GM04504 (cell line): ENCODE measurements at places on chromosomes 5 and 9.

DNA sequence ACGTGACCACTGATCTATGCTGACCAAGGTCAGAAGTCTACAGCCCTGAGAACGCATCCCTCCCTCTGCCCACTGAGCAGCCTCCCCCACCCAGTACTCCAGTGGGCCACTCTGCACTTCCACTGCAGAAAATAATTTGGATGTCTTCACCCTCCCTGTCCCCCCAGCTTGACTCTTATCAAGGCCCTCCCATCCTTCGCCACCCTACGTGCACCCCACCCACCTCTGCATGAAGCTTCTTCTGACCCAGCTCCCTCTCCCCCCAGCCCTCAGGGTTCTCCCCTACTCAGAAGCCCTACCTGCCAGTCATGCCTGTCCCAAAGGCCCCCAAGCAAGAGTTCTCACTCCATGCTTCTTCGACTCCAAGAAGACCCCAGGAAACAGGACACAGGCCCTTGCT lies 138.5 kb upstream of the FSTL4 start:
- no peak for DNase-seq

DNA sequence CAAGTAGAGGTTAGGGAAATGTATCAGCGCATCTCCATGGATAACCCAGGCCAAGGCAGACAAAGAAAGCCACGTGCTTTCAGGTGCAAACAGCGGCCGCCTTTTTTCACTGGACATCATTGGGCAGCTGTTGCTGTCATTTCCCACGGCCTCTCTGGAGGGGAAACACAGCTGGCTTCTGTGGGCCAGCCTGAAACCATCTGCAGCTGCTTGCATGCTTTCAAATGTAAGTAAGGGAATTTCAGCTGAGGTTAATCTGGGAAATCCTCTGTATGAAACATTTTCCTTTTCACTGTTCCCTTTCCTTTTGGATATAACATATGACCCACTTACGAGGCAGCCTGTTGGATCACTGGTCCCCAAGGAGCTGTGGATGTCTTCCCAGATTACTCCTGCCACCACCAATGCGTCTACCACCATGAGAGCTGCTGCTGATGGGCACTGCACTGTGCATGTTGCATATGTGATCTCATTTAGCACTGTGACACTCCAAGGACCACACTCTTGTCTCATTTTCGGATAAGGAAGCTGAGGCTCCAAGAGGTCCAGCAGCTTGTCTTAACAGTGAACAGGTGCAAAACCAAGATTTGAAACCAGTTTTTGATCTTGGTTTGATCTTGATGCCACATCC lies 106.3 kb downstream of the C9orf152 start:
- DNase-seq, result no peak

DNA sequence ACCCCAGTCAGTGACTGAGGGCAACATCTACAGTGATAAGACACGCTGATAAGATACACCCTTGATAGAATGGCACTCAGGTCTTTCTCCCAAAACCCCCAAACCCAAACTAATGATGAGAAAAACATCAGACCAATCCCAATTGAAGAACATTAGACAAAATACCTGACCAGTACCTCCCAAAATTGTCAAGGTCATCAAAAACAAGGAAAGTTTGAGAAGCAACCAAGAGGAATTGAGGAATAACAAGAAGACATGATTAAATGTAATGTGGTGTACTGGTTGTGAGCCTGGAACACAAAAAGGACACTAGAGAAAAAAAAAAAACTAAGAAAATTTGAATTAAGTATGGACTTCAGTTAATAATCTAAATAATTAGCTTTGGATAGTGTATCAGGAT lies 222.8 kb downstream of the GAS1 start:
- no peak for DNase-seq

DNA sequence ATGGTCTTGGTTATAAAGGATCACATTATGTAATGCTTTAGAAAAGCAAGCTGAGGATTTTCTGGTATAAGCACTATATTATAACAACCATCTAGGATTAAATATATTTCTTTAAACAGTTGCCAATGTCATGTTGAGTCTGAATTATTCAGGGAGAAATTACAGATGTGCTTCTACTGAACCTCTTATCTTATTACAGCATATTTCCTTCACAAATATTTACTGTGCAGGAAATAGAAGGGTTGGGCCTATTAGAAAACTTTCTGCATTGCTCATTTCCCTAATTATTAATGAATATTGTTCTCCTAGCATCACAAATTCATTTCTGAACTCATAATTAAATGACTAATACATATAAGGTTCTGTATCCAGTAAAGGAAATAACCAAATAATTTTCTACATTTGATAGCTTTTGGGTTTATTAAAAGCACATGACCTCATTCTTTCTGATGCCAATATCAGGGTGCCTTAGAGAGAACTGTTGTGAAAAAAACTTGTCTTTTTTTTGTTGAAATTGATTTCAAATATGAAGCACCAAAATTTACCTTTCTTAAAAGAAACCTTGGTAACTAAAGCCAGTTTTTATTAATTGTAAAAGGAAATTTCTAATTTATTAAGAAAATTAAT lies 476.8 kb upstream of the PTGER4 start:
- no peak for DNase-seq

DNA sequence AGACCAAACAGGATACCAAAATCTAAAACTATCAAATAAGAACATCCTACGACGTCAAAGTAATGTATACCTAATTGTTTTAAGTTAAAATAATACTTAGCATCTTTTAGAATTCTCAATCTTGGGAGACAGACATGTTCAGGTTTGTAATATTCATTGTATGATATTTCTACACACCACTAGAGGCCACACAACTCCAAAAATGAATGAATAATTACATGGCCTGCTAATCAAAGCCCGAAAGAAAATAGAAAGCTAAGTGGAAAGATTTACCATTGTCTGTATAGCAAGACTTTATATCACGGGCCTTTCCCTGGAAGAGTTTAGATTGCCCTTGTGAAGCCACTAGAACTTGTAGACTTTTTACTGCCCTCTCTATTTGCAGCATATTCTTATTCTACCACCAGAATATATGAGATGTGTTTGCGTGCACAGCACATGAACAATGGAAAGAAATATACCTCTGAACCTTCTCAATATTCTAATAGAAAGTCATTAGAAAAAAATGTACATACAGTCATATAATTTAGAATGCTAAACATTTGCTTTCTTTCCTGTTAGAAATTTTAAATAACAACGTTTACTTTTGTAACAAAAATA lies 380.1 kb upstream of the NUDT12 start:
- DNase-seq, result no peak

GRCh38 chr9:133433351-133433843 lies 11.2 kb downstream of the ADAMTS13 start:
- DNase-seq, result no peak

DNA sequence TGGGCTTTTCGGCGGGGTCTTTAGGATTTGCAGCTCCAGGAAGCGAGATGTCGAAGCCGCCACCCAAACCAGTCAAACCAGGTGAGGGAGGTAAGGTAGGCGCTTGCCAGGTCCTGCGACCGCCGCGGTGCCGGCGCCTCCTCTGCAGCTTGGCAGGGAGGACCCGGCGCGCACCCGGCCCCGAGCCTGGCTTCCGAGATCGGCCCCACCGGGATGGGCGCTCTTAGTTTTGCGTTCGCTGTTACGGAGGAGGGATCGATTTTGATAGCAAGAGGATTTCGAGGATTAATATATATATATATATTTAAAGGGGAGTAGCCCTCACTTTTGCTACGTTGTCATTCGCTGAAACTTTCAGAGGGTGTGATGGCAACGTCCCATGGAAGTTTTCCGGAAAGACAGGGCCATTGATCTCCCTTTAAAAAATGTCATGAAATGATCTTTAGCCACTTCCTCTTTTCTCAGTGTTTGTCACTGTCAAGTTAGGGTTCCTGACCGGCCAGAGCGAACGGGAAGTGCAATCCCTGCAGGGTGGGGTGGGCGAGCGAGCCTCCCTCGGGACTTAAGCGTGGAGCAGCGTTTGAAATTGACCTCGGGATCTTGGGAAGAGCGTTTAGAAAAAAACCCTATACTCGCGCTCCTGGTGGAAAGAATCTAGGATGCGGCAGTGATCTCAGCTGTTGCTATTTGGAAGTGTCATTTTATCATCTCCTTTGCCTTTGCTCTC lies 495 bp downstream of the OSTF1 start:
- no peak for DNase-seq

DNA sequence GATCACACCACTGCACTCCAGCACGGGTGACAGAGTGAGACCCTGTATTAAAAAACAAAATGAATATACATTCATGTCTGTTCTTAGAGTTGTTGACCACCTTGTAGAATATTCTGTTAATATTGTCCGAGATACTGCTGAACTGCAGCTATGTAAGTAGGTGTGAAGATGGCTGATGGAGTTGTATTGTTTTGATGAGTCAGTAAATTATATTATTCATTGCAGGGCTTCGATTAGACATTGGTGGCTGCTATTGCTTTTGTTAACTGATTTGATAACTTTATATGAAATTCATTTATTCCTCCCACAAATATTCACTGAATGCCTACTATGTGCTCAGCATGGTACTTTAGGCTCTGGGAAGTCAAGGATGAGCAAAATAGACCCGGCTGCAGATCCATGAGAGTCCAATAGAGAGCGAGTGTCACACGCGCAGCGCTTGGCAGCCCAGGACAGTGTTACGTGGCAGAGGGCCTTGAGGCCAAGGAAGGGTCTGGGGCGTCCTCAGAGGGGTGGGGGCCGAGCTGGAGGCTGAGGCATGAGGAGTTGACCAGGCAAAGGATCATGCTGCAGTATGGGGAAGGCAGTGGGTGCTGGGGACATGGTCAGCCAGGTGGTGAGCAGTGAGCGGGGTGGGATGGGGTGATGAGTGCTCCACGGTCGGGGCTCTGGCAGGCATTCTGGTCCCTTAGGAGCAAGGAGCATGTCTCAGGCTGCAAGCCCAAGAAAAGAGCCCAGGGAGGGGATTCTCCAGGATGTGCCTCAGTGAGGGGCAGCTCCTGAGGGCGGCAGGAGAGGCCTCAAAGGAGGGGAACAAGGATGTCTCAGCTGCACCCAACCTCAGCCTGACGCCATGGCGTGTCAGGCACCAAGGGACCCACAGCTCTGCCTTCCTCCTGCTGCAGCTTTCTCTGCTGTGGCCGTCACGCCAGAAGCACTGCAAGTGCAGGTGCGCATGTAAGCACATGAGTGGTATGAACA lies 243.5 kb downstream of the GADD45G start:
- DNase-seq, result no peak

- no peak for DNase-seq
Measured at GRCh38 chr9:35829764-35830096, 702 bp downstream of the TMEM8B start.

- DNase-seq, result peak; percentile 78
Measured at GRCh38 chr5:157516006-157516405, 56.0 kb downstream of the NIPAL4 start.

GRCh38 chr5:133780619-133781280 lies 168.4 kb upstream of the FSTL4 start:
- DNase-seq, result no peak

DNA sequence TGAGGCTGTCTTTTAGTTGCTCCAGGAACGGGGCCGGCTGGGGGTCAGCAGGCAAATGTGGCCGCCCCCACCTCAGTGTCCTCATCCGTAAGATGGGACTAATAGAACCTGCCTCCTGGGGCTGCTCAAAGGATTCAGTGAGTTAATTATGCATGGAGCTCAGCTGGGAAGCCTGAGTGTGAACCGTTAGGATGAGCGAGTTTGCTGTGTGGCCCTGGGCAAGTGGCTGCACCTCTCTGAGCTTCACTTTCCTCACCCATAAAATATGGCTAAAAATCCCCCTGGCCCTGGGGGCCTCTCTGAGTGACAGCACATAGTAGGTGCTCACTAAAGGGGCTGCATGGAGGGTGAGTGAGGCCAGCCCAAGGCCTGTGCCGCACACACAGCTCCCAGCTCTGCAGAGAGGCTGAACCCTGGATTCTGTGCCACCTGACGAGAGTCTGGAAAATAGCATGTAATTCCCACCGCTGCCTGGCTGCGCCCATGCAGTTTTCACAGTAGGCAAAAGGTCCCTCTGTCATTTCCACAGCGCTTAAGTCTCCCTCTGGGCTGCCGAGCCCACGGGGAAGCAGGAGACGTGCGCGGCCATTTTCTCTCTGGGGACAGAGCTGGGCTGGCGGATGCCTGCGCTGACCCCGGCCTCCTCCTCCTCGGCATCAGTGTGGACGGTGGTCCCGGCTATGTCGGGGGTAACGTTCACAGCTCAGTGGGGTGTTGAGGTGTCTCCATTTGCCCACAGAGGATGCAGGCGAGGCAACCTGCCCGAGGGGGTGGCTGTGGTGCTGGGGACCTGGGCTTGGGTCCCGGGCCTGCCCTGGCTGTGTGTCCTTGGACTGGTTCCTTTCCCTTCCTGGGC lies 18.2 kb downstream of the ASS1 start:
- no peak for DNase-seq

DNA sequence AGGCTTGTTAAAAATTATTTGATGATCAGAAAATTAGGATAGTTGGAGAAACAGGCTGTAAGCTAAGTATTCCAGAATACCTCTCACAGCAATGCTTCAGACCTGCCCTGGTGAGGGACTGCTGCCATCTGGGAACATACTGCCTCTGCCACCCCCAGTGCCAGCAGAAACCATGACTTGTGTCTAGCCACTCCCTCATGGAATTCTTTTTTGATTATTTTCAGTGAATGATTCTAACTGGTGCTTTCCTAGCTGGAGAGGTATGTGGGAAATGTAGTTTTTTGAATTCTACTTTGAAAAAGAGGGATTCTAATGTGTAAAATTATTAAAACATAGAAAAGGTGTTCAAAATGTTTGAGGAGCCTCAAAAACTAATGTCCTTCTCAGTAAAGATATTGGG lies 126.3 kb downstream of the HMHB1 start:
- no peak for DNase-seq

DNA sequence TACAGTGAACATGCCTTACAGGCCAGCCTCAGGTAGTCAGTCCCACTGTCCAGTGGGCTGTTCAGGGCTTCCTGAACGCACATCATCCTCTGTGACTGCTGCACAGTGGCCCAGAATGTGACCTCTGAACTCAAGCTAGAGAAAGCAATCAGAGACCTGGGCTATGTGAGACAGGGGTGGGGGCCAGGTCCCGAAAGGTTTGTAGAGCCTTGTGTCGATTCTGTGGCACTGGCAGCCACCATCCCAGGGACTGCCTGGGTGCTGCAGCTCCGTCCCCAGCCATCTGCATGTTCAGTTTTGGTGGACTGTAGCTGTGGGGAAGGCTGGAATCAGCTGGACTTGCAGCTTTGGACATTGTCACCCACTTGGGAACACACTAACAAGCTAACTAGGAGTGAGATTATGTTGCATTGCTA lies 47.7 kb downstream of the MVB12B start:
- no peak for DNase-seq

DNA sequence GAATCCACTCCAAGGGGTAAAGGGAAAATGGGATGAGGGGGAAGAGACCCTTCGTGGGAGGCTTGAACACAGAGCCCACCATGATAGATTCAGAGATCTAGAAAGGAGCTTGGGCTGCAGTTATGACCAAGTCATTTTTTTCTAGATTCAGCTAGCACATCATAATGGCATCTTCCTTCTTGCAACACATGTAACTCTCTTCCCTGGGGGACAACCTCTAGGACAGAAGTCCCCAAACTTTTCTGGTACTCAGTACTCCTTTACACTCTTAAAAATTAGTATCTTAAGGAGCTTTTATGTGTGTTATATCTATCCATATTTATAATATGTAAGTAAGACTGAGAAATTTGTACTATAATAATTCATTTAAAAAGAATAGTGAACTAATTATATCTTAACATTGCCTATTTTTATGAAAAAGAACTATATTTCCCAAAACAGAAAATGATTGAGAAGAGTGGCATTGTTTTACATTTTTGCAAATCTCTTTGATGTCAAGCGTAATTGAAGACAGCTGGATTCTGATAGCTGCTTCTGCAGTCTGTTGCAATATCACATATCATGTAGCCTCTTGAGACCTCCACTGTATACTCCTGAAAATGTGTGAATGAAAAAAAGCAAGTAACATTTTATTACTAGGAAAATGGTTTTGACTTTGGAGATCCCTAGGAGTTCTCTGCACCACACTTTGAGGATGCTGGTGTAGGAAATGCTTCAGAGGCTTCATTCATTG lies 875 bp downstream of the ACO1 start:
- DNase-seq, result no peak
